ENCODE measurements at places on chromosomes 11 and 22. TPM values are rescaled to one million over a fixed set of nuclear protein-coding genes. Genes with fewer than 3 reads are reported as not detected.

Gene OR10G8
- polyA plus RNA-seq, result not detected

DNA sequence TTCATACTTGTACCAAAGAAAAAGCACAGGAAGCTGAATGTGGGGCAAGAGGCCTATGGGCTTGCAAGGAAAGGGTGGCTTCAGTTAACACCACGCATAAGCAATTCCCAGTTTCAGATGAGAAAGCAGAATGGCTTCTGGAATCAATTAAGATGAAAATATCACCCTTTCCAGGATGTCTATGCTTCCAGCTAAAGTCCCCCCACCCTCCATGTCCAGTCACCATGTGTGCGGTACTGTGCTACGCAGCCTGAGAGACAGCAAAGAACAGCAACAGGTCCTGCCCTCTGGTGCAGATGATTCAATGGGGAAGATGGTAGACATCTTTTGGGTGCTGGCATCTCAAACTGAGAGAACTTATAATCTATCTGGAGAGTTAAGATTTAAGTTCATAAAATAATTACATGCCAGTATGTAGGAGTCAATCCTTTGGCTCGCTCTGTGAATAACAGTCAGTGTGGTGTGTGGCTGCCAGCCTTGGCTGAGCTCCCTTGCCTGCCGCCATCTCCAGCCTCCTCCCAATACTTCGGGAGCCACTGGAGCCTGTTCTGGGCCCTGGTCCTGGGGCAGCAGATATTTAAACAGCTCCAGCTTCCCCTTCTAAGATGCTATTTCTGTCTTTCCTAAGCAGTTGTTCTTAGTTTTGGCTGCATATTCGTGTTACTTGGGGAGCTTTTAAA lies 44.5 kb downstream of the ME3 start:
- DNase-seq, result no peak

DNA sequence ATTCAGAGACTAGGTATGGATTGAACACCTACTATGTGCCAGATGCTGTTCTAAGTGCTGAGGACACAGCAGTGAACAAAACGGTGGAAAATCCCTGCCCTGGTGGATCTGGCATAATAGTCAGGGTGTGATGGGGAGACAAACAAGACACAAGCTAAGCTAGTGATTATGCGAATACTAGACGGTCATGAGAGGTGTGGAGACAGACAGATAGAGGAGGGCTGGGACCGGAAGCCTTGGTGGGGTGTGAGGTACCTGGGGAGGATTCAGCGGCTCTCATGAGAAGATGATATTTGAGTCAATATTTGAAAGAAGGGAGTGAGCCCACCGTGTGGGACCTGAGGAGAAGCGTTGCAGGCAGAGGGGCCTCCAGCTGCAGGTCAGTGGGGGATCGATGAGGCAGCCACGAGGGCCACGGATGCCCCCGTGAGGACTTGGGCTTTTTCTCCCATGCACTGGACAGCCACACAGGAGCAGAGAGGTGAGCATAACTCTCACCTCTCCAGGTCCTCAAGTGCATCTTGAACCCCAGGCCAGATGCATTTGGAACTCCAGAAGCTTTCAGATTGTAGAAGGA lies 4.7 kb downstream of the CD5 start:
- DNase-seq, result no peak

DNA sequence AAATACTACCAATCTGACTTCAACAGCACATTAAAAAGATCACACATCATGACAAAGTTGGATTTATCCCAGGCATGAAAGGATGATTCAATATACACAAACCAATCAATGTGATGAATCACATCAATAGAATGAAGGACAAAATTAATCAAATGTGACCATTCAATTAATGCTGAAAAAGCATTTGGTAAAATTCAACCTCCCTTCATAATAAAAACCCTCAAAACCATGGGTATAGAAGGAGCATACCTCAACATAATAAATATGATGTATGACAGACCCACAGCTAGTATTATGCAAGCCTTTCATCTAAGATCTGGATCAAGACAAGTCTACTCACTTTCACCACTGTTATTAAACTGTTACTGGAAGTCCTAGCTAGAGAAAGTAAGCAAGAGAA lies 921.7 kb upstream of the RAG2 start:
- DNase-seq, result no peak

DNA sequence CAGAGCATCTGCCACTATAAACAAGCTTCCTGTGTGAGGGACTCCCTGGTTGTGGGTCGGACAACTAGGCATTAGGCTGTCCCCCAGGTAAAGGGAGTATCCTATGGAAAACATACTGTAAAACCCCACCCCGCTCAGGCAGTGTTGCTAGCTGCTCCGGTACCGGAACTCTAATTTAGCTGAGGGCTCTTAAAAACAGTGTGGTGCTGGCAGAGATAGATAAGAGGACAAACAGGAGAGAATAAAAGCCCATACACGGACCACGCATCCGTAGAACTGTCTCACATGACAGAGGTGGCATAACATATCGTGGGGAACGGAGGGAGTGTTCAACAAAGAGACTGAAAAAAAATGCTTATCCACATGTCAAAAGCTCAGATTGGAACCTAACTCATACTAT lies 3.4 kb upstream of the MOGAT2 start:
- DNase-seq, result no peak

DNA sequence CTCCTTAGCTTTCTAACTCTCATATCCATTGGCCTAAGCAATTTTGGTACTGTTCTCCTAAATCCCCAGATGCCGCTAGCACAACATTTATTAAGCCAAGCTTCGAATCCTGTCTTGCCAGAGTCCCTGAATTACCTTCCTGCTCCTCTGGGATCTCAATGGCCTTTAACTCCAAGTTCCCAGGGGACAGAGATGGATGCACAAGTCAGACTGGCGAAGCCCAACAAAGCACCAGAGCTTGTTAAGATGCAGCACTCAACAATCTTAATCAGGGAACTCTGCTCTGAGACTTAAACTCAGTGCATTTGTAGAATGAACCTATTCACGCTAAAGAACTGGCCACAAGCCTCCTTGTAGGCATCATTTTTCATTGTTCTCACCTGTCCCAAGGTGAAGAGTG lies 9.4 kb downstream of the GALNT18 start:
- DNase-seq, result no peak

DNA sequence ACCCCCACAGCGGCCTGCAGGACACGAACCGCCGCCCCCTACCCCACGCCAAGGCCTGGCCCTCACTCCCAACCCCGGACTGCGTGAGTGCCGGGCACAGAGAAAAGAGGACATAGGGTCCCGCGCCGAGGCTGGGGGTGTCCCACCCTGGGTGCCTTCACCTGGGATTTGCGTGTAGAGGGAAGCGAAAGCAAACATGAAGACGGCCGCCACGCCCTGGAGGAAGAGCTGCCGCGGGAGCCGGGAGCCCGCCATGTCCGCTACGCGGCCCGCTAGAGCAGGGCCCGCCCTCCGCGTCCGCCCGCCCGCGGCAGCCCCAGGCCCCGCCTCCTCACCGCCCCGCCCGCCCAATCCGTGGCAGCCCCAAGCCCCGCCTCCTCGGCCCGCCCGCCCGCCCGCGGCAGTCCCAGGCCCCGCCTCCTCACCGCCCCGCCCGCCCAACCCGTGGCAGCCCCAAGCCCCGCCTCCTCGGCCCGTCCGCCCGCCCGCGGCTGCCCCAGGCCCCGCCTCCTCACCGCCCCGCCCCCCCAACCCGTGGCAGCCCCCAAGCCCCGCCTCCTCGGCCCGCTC lies at the start of gene LMF2:
Gene LMF2, minus strand, starts transcription at position 282 of the 570 bp plus-strand sequence. Its CDS starts 27 bp downstream, at position 255.
- no peak for DNase-seq

GRCh38 chr11:47157805-47158204 lies 18.9 kb downstream of the ARFGAP2 start:
- no peak for DNase-seq

DNA sequence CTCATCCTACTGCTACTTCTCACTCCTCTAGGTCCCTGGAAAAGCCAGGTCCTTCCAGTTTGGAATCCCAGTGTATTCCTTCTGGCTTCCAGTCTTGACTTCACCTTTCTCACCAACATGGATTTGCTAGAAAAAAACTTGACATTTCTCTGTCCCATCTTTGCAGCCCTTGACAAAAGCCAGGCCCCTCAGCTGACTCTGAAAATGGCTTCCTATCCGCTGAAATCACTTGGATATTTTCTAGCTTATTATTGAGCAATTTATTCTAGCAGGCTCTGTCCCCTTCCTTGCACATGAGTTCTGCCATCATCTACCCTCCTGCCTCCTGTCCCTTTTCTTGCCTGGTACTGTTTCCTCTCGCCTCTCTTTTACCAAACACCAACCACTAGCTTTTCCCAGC lies 427.2 kb downstream of the BUD13 start:
- no peak for DNase-seq

Gene OR2AT4
- polyA plus RNA-seq, result not detected

Gene SLC35C1
- 4.7 TPM for polyA plus RNA-seq

Gene EHBP1L1
- polyA plus RNA-seq, result 15.2 TPM

Gene SHANK3
- polyA plus RNA-seq, result 0.47 TPM

GRCh38 chr11:69949327-69949726 lies 128.8 kb upstream of the ANO1 start:
- no peak for DNase-seq

GRCh38 chr22:46458525-46458924 lies 78.9 kb downstream of the CELSR1 start:
- no peak for DNase-seq

Gene TCN2
- 9.1 TPM for polyA plus RNA-seq

Gene FTH1
- polyA plus RNA-seq, result 4,220 TPM

Gene OR8D4
- not detected for polyA plus RNA-seq

- DNase-seq, result no peak
Measured at GRCh38 chr22:32480238-32480637, 5.6 kb downstream of the FBXO7 start.

GRCh38 chr11:35418282-35419183 lies 825 bp downstream of the SLC1A2 start:
- no peak for DNase-seq

Gene CDON
- 4.0 TPM for polyA plus RNA-seq

DNA sequence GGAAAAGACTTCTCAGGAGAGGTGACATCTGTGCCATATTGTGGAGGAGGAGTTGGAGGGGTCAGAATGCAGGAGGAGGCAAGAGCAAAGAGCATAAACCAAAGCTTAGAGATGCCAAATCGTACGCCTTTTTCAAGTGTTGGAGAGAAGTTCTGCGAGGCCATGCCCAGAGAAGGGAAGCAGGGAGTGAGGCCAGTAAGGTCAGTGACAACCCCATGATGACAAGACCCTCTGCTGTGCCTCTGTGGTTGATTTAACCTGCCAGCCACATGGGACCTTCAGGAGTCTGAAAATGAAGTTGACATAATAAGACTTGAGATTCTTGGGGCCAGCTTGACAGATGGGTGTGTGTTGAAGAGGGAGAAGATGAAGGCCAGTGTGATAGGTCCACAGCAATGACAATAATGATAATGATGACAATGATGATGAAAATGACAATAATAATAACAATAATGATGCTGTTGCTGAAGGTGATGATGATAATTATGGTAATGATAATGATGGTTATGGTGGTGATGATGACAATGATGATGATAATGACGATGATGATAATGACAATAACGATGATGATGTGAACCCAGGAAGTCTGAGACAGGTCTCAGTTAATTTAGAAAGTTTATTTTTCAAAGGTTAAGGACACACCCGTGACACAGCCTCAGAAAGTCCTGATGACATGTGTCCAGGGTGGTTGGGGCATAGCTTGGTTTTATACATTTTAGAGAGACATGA lies 152.6 kb upstream of the B3GAT1 start:
- no peak for DNase-seq

Gene HOATZ
- polyA plus RNA-seq, result 0.24 TPM

- DNase-seq, result no peak
Measured at GRCh38 chr11:129973068-129973467, 29.6 kb downstream of the PRDM10 start.

GRCh38 chr11:78752494-78752893 lies 177.8 kb upstream of the NARS2 start:
- no peak for DNase-seq

Gene SPTBN2
- 0.21 TPM for polyA plus RNA-seq

- DNase-seq, result no peak
Measured at GRCh38 chr22:49724030-49724892, 103.4 kb downstream of the BRD1 start.

Gene CHADL
- polyA plus RNA-seq, result 0.24 TPM

DNA sequence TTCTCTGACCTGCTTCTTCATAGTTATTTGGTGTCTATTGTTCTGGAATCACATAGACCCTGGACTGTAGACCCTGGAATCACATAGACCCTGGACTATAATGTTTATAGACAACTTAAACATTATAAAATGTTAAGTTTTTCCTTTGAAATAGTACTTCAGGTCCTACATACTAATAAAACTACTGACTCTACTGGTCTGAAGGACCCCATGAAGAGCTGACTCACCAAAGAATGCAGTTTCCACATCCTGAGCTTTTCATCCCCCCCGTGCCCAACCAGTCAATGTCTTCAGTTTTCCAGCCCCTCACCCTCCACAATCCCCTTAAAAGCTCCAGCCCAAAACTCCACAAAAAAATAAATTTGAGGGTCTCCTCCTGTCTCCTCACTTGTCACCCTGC lies 6.6 kb upstream of the PLEKHA7 start:
- DNase-seq, result no peak

DNA sequence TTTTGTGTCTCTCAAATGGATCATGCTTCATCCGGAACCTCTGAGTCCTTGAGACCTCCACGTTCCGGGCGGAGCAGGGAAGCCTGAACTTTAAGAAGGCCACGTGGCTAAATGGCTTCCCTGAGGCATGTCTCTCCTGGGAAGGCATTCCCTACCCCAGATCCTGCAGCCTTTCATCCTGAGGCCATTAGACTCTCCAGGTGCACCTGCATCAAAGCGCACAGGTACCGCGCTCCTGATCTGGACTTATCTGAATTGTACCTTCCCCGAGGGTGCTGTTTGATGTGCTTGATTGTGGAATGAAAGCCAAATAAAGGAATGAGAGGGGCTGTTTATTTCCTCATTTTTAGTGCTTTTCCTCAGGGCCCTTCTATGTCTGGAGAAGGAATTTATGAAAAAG lies 22.5 kb downstream of the C22orf31 start:
- DNase-seq, result no peak

DNA sequence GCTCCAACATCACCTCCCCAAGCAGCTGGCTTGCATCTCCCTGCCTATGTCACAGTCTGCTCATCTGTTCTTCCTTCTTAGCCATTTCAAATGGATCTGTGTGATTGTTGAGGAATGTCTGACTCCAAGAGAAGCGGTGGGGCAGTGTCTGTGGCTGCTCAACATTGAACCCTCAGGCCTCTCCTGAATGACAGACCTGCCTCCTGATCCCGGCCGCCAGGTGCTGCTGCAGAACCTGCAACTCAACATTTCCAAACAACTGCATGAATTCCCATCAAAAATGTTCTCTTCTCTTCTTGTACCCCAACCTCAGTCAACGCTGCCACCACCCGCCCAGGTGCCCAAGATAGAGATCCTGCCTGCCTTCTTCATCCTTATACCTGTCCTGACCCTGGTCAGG lies 132.5 kb downstream of the FBXO7 start:
- no peak for DNase-seq

Gene CCDC89
- polyA plus RNA-seq, result 2.7 TPM

DNA sequence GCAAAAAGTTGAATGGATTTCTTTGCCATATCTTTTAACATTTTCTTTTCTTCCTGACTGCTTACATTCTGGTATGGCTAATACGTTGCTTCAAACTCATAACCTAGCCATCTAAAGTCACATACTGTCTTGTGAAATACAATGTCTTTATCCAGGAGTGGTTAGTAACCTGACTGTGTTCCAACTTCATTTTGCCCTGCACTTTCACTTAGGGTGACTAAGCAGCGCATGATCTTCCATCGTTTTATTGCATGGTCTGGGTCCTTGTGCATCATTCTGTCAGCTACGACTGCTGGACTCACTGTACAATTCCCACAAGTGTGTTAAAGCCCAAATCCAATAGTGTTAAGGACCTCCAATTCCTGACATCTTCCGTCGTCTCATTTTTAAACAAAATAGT lies 403.2 kb downstream of the NTM start:
- DNase-seq, result no peak

Data from AG04450 (cell line).